ENCODE measurements at places on chromosomes 4 and X.
A peak's percentile ranks its signal among the peaks of the same experiment; 100 is the strongest.

DNA sequence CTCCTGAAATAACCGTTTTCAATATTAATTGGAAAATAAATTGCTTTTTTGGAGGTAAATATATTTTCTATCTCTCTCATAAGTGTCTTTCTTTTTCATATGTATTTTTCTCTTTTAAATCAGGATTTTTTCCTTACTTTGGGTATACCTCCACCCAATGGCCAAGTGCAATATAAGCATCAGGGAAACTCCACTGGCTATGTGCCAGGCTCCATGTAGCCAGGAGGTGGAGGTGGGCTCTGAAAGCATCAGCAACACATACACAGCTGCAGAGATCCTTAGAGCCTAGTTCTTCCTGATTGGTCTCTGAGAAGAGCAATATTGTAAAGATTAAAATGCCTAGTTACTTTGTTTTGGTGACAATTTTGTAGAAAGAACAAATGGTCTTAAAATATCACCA lies 3.4 kb downstream of the GABRA2 start:
- DNase-seq, result peak; percentile 23

DNA sequence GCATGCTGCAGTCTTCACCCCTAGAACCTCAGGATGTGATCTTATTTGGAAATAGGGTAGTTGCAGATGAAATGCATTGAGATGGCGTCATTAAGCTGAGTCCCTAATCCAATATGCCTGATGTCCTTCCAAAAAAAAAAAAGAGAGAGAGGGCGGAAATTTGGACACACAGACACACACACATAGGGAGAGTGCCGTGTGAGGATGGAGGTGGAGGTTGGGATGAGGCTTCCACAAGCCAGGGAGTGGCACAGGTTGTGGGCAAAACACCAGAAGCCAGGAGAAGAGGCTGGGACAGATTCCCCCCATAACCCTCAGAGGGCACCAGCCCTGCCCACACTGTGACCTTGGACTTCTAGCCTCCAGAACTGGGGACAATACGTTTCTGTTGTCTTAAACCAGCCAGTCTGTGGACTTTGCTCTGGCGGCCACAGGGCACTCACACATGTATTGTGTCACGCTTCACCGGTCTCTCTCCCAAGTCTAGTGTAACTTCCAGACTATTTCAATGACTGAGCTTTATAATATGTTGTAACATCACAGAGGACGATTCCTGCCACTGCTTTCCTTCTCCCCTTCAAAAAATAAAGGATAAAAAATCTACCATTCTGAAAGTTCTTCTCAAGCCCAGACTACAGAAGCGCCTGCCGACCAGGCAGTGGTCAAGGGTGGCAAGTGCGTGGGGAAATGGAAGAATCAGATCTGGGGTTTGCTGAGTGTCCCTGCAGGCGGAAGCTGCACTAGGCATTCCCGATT lies 35.8 kb upstream of the MAN2B2 start:
- DNase-seq, result no peak

DNA sequence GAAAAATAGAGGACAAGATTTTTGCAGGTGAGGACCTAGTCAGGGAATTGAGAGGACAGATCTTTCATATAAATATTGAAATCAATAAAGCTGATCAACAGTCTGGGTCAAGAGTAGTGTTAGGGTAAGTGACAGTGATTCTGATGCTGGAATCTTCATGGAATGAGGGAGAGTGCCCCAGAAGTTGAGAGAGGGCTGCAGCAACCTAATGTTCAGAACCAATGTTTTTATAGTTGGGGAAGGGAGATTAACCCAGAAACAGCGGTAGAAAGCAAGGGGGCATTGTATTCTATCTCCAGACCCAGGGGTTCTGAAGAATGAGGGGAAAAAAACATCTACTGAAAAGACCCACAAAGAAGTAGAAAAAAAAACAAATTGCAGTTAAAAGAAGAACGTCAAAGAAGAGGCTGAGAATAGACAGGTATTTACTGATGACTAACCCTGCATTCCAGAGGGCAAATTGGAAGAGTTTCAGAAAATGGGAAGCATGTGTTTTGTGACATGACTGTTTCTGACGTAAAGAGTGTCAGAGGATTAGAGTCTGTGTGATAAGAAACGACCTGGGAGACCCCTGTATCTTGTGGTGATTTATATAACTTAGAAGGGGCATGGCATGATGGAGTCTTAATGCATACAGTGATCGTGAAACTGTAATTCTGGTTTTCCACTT lies 819.6 kb upstream of the EPHA5 start:
- DNase-seq, result no peak

DNA sequence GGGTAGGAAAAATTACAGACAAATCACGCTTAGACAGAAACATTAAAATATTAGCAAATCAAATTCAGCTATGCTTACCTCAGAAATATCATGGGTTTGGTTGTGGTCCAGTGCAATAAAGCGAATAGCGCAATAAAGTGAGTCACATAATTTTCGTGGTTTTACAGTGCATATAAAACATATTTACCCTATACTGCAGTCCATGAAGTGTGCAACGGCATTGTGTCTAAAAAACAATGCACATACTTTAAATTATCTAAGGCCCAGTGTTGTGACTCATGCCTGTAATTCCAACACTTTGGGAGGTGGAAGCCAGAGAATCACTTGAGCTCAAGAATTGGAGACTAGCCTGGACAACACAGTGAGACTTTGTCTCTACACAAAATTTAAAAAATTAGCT lies 195.7 kb upstream of the IL1RAPL1 start:
- DNase-seq, result no peak

DNA sequence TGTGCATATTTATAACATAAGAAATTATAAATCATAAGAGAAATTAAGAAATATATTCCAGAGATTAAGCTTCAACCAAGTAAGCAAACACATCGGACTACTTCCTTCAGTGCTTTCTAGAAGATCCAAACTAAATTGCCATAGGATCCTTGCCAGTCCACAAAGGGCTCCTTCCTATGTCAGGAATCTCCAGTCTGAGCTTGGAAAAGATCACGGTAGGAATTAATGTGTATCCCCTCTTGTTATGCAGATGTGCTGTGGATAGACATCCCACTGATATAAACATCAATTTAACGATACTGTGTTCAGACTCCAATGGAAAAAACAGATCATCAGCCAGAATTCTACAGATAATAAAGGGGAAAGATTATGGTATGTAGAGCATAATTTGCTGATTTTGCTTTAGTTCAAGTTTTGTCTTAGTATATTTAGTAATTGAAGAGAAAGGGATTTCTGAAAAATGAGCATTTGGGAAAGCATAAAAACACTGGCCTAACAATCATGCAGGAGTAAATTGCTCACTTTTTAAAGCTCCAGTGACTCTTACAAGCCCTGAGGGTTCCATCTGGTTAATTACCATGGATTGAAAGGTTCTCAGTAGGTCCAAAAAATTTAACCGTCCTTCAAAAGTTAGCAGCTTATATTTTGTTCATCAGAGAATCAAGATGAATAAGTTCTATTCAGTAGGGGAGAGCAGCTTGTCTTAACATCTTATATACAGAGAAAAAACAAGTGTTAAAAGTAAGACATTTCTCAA lies 65.9 kb downstream of the HHIP start:
- DNase-seq, result no peak

DNA sequence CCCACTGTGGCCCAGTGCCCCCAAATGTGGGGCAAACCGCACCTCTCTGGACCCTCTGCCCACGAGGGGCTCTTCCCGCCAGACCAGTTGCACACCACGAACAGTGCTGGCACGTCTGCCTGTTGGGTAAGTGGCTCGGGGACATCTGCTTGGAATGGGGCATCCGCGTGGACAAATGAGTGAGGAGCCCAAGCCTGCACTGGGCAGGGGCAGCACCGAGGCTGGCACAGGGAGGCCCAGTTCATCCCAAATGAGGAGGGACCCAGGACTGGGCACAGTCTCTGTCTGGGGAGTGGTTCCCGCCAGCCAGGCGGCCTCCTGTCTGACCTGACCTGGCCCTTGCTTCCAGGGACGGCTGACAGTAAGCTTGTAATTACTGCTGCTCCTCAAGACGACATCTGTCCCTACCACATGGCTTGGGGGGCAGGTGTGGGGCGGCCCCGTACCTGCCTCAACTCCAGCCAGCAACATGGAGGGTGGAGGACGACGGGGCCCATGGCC lies 3.2 kb downstream of the SPON2 start:
- DNase-seq, result no peak

DNA sequence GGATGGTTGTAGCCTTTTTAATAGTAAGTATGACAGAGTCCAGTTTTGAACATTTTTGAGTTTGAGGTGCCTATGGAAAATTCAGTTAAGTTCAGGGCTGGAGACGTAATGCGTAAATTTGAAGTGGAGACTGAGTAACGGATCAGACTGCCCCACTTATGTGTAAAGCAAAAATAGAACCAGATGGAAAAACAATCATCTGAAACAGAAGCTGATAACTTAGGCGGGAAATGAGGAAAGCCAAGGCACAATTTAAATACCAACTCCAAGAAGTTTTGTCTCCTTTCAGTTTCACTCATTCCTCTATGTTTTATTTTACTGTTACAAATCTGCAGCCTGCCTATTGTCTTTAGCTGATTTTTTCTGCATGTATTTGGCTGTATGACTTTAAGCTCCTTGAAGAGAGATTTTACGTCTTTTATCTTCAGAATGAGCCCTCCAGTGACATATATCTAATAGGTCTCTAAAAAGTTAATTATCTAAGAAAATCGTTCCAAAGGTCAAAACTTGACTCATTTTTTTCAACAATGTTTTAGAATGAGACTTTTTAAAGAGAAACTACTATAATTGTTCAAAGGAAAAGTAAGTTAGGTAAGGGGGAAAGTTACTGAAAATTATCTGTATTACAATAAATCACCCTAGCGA lies 1.1 kb downstream of the SGCB start:
- no peak for DNase-seq
